Fibroblast of gingiva (primary cell): ENCODE measurements at places on chromosomes 5 and 9.

- no peak for DNase-seq
These were observed 114.4 kb downstream of the TENT4A start for GRCh38 chr5:6827526-6828219.

DNA sequence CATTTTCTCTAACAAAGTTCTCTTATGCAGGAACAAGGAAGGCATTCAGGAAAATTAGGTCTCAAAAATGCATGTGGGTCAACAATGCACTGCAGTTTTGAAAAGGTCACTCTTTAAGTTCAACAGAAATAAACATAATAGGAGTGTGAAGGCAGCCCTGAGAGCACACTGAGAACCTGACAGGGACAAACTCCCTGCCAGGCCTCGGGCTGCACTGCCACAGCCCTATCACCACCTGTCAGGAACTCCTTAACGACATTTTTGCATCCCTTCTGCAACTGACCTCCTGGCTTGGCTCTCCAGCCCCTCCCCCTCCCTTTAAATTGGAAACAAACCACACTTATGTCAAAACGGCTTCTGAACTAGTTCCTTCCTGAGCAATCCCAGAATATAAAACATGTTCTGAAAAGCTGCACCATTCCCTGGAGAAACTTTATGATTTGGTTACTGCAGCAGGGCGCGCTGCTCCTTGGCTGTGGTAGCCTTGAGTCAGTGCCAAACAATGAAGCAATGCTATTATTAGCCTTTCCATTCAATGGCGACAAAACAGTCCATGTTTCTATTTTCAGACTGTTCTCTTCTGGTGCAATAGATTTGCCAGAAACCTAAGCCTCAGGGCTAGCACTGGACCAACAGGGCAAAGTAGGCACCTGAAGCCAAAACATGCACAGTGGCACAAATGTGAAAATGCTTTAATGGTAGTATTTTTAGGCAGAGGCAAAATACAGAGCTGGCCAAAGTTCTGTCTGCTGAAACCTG, 160.1 kb upstream of the ZNF608 start:
- DNase-seq = peak; percentile 95

DNA sequence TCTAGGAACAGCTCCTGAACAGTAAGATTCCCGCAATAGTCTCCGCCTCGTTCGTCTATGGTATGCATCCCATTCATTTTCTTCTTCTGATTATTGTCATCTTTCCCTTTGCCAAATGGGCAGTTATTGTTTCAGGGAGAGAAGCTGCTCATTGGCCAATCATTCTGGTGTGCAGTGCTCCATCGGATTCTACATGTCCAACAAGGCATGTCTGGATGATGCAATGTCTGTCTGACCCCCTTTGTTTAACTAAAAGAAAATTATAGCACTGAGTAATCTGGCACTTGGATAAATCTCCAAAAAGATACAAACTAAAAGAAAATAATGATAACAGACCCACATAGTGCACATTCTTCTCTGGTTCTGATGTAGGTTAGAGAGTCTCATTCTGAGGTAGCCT, 515.6 kb upstream of the DMAC1 start:
- no peak for DNase-seq

- DNase-seq = no peak
These were observed at the start of gene FIBCD1 for GRCh38 chr9:130938652-130939404. TSS of gene FIBCD1 (minus strand) at chr9:130939247. CDS start at chr9:130938607, 640 bp downstream.

GRCh38 chr5:100900796-100901781, 2.0 kb downstream of the ST8SIA4 start:
- peak; percentile 42 for DNase-seq

GRCh38 chr5:80904533-80905187, 55.5 kb upstream of the RASGRF2 start:
- no peak for DNase-seq

GRCh38 chr9:38009035-38009501, 60.0 kb downstream of the SHB start:
- no peak for DNase-seq

- no peak for DNase-seq
These were observed 90.6 kb downstream of the ZFAND5 start for GRCh38 chr9:72274441-72274840.

GRCh38 chr9:84151236-84151635, 170.6 kb downstream of the RMI1 start:
- DNase-seq = no peak

GRCh38 chr5:176639981-176640380, 7.3 kb upstream of the TSPAN17 start:
- peak; percentile 94 for DNase-seq

DNA sequence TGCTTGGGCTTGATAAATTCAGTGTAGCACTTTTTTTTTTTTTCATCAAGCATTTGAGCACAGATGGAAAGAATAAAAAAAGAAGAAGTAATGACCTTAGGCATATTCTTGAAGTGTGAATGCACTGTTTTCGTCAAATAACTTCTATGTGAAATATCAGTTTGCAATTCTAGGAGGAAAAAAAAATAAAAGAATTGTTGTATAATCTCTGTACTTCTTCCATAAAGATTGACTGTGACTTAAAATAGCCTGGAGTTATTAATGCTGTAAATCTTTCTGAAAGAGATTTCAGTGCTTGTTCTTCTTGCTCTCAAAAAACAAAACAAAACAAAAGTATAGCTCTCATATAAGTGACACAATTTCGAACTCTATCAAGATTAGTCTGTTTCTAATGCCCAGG, 536.9 kb upstream of the ZNF608 start:
- no peak for DNase-seq

GRCh38 chr5:31116466-31117031, 76.9 kb upstream of the CDH6 start:
- DNase-seq = peak; percentile 55

DNA sequence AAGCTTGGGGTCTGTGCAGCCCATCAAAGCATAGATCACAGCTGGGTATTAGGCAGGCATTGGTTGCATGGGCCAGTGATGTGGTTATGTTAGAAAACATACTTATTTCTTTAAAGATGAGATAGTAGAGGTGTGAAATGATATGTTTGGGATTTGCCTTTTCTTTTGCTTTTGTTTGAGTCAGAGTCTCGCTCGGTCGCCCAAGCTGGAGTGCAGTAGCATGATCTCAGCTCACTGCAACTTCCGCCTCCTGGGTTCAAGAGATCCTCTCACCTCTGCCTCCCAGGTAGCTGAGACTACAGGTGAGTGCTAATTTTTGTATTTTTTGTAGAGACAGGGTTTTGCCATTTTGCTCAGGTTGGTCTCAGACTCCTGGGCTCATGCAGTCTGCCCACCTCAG, 84.8 kb downstream of the PDE6A start:
- DNase-seq = no peak

- no peak for DNase-seq
These were observed 65.1 kb downstream of the WWC1 start for GRCh38 chr5:168356592-168356991.

- DNase-seq = no peak
These were observed 133.4 kb upstream of the ALDH1B1 start for GRCh38 chr9:38259056-38259455.

DNA sequence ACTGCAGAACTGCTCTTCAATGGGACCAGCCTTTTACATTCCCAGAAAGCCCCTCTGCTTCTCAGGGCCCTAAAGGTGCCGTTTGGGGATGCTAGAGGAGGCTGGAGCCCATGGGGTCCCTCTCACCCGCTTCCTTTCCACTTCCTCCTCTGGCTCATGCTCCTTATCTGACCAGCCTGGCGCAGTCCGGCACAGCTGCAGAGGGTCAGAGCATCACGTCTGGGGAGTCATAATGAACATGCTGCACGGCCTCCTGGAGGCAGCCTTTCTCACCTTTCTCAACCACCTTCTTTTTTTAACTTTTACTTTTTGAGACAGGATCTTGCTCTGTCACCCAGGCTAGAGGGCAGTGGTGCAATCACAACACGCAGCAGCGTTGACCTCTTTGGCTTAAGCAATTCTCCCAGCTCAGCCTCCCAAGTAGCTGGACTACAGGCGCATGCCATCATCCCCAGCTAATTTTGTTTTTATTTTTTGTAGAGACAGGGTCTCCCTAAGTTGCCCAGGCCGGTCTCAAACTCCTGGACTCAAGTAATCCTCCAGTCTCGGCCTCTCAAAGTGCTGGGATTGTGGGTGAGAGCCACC, 15.1 kb upstream of the TCF7 start:
- no peak for DNase-seq

DNA sequence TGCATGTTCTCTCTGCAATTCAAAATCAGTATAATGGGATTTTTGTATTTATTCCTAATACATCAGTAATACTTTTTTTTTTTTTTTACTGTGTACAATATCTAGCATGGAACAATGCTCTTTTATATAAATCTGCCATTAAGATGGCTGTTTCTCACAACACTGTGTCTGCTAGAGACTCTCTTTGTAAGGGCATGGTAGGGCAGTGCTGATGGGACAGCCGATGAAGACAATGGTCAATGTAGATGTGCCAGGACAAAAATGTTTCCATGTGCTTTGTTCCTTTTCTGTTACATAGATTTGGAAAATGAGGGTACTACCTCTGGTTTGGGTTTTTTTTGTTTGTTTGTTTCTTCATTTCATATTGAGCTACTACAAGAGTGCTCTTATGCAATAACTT, 95.3 kb upstream of the ITGA2 start:
- no peak for DNase-seq

GRCh38 chr9:88722753-88723152, 187.8 kb downstream of the NXNL2 start:
- peak; percentile 51 for DNase-seq

DNA sequence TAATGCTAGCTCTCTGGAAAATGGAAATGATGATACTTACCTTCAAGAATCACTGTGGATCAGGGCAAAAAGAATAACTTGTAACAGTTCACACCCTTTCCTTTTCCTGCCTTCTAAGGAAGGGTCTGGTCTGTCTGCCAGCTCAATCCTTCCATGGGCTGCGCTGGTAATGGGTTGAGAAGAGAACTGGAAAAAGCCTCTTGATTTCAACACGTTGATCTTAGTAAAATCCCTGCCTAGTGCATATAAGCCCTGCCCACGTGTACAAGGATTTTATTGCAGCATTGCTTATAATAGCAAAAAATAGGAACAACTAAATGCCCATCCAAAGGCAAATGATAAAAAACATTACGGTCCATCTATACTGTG, 20.5 kb downstream of the C1QTNF2 start:
- no peak for DNase-seq

DNA sequence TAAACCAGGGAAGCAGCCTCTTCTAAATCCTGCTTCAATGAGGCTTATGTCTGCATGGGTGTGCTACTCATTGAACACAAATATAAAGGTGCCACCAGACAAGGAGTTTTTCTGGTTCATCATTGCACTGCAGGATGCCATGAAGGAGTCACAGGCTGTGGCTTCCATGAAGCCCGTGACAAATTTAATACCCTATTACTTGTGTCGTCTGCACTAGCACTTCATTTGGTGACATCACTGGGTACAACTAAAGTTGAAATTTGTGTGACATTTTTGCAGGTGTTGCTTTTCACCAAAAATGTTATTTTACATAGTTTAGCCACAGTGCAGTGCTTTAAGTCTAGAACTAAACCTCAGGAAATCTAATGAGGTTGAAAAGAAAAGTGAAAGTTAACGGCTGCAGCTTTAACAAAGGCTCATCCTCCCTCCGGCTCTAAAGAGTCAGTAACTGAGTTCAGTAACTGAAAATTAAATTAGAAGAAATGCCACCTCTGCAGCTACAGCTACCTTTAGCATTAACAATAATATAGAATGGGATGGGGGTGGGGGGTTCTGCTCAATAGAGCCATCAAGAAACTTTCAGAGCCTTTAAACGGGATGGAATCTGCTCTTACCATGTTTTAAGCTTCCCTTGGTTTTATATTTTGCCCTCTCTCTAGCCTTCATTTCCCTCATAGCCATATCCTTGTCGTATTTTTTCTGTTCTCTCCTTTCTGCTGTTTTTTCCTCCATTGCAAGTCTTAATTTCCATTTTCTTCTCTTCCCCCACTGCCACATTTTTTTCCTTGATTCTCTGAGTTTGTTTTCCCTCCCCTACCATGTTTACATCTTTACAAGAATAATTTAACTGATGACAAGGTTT, 233.8 kb upstream of the TMEM161B start:
- no peak for DNase-seq

DNA sequence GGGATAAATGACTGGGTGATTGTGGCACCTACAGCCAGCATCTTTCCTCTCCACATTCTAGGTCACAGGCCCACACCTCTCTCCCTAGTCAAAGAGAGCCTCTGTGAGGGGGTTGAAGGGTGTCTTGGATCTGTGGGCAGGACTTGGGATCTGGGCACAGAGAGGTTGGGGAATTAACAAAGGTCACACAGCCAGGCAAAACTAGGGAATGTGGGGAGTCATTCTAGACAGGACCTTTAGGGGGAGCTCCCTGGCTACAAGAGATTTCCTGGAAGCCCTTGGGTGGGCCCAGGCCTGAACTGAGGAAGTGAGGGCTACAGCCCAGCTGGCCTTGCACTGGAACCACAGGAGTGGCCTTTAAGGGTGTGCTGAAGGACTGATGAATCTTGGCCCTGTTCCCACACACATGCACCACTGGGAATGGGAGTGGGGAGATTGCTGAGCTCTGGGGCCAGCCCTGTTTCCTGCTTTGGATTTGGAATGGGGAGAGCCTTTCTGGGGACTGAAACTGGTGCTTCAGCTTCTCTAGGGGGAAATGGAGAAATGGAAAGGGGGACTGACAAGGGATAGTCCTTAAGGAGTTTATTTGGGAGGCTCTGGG, 12.4 kb upstream of the CXXC5 start:
- DNase-seq = peak; percentile 94

- no peak for DNase-seq
These were observed 48.6 kb downstream of the SEMA4D start for GRCh38 chr9:89449261-89449671.

DNA sequence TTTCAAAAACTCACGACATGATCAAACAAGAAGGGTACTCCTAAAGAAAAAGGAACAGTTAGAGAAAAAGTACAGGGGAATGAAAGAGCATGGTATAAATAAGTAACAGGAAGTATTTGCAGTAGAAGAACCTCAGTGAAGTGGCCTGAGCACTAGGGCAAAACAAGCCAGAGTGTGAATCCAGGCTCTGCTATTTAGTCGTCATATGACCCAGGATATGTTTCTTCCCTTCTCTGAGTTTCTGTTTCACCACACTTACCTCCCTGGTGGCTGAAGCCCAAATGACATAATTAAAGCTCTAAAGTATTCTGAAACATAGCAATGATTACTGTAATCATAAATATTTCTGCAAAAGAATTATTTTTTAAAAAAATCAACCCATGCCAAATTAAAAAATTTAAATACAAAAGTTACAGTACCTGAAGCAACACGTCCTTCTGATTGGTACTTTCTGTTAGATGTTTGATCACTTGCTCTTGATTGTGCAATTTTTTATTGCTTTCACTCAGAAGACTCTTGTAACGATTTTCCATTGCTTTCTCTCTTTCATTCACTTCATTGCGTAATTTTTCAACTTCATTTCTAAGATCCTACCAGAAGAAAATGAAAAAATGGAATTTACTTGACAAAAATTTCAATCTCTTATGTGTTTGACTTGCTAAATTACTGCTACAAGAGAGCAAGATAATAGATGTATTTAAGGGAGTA, 88.9 kb downstream of the CDK5RAP2 start:
- DNase-seq = peak; percentile 38

GRCh38 chr5:167546270-167546669, 745.2 kb upstream of the WWC1 start:
- DNase-seq = no peak

- no peak for DNase-seq
These were observed 34.0 kb downstream of the DAP start for GRCh38 chr5:10726913-10727517.

- no peak for DNase-seq
These were observed 17.6 kb downstream of the CAMK2A start for GRCh38 chr5:150271923-150272322.

GRCh38 chr5:129945774-129946270, 41.6 kb downstream of the CHSY3 start:
- no peak for DNase-seq
